Heart right ventricle (tissue), 16 donors: ENCODE measurements at places on chromosomes 1 and 21. TPM values are rescaled to one million over a fixed set of nuclear protein-coding genes. Genes with fewer than 3 reads are reported as not detected.

GRCh38 chr21:43632373-43632905, 26.8 kb downstream of the HSF2BP start:
- H3K4me3 ChIP-seq: no peak overlapping the region
- no peak overlapping the region for H3K27ac ChIP-seq
- H3K27me3 ChIP-seq: no peaks in the 10 kb centered on the region

DNA sequence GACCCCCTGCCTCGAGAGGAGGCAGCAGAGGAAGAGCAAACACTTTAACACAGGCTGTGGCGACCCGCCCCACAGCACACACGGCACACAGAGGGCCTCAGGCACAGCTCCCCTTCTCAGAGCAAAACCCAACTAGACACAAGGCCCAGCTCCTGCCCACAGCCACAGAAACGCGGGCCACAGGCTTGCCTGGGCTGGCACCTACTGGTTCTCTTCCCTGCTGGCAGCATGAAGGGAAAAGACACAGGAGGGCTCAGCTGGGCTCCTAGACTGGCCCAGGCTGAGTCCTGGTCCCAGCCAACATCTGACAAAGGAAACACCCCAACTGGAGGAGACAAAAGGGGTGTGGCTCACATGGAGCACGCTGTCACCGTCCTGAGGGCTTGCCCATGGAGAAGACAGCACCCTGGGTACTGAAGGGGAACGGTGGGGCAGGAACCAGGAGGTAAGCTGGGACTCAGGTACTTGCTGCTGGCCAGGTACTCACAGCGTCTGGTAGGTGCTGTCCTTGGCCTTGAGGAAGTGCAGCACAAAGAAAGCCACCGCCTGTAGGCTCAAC, 3.5 kb downstream of the CD164L2 start:
- H3K4me3 ChIP-seq: no peak overlapping the region
- no peak for DNase-seq
- no peaks in the 10 kb centered on the region for H3K36me3 ChIP-seq
- no peak overlapping the region for H3K27ac ChIP-seq

GRCh38 chr1:235391874-235392273, 24.6 kb downstream of the TBCE start:
- H3K4me1 ChIP-seq: no peaks in the 10 kb centered on the region
- H3K27me3 ChIP-seq: no peaks in the 10 kb centered on the region
- no peak overlapping the region for H3K27ac ChIP-seq
- no peak overlapping the region for H3K4me3 ChIP-seq

PLA2G4A gene
- 2.5 TPM for total RNA-seq

DNA sequence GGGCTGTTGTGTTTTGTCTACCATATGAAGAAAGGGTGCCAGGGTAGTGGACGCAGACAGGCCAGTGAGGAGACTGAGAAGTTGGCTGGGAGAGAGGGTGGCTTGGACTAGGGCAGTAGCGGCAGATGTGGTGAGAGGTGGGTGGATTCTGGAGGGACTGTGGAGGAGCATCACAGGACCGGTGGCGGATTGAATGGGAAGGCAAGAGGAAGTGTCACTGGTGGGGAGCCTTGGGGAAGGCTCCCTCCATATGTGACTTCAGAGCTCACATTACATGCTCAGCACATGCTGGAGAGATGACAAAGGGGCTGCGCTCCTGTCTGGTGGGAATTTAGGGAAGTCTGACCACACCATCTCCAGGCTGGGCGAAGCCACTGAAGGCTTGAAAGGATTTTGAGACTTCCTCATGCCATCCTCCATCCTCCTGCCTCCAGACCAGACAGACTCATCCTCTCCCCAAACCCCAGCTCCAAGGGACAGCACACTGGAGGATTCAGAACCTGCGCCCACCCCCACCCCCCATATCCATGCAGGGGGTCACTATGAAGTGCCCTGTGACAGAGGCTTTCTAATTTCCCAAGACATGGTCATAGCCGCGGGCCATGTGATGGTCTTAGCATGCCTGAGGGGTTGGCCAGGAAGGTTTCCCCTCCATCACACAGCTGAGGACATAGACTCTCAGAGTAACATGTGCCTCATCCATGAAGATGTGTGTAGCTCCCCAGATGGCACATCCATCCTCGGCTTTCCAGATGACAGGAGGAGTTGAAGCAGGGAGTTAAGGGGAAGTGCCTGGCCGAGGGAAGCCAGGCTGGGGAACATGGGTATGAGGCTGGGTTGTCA, 138.8 kb upstream of the WNT4 start:
- no peaks in the 10 kb centered on the region for H3K36me3 ChIP-seq
- H3K4me3 ChIP-seq: no peak overlapping the region
- no peak for DNase-seq
- no peaks in the 10 kb centered on the region for H3K4me1 ChIP-seq
- no peak overlapping the region for H3K27ac ChIP-seq

DNA sequence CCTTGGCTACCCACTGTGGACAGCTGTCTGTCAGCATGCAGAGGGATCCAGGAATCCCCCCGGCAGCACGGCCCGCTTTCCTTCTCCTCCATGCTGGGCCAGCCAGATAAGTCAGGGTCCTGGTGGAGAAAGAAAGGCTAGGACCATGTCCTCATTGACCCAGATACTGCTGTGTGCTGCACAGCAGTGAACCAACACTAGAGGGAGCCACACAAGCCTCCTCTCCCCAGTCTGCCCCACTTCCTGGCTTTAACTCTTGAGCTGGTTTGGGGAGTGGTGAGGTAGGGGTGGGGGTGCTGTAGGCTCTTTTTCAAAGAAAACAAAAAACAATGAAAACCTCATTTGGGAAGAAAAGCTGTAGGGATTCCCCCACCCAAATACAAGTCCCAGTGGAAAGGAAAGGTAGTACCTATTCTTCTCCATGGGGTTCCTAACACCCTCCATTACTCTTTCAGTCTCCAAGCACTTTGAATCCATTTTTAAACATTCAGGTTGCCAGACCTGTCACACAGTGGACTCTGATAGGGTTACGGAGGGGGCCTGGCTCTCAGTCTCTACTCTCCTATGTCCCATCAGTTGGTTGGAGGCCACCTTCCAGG, 84.9 kb upstream of the CD1D start:
- H3K27me3 ChIP-seq: no peaks in the 10 kb centered on the region
- H3K36me3 ChIP-seq: peaks cover 48% of the 10 kb centered on the region
- DNase-seq: no peak

GRCh38 chr1:9397997-9398526, 105.4 kb downstream of the SPSB1 start:
- no peak overlapping the region for H3K27ac ChIP-seq
- no peak overlapping the region for H3K4me3 ChIP-seq
- no peaks in the 10 kb centered on the region for H3K36me3 ChIP-seq
- H3K27me3 ChIP-seq: no peaks in the 10 kb centered on the region
- peaks cover 47% of the 10 kb centered on the region for H3K4me1 ChIP-seq

DNA sequence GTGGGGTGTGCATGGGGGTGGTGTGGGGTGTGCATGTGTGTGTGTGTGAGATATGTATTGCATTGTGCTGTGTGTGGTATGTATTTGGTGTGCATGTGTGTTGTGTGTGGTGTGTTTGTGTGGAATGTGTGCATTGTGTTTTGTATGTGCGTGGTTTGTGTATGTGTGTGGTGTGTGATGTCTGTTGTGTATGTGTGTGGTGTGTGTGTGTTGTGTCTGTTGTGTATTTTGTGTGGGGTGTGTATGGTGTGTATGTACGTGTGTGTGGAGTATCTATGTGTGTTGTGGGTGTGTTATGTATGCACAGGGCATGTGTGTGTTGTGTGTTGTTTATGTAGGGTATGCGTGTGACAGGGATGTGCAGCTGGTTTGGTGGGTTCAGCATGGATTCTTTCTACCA, 67.8 kb upstream of the COG2 start:
- H3K27ac ChIP-seq: no peak overlapping the region
- no peak for DNase-seq
- no peaks in the 10 kb centered on the region for H3K27me3 ChIP-seq
- H3K4me3 ChIP-seq: no peak overlapping the region
- no peaks in the 10 kb centered on the region for H3K4me1 ChIP-seq

DNA sequence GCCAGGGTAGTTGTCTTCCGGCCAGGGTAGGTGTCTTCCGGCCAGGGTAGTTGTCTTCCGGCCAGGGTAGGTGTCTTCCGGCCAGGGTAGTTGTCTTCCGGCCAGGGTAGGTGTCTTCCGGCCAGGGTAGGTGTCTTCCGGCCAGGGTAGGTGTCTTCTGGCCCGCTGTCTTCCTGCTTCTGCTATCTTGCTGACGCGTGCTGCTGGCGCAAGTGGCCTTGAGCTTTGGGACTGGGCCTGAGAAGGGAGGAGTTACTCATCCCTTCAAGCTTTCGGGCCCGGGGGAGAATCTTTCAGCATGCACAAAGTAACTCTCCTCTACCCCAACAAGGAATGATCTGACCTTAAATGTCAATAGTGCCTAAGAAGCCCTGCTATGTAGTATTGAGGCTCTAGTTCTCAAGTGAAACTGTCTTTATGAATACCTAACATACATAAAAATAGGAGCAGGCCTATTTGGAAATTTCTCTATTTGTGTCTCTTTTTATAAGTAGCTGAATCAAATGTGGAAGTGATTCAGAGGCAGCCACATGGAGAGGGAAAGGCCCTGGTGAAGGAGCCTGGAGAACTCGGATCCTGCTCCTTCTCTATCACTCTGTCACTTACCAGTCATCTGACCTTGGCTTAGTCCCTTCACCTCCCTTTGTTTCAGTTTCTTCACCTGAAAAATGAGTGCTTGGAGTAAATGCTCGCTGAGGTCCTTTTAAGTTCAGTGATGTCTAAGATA, 65.6 kb downstream of the RGL1 start:
- no peak overlapping the region for H3K4me3 ChIP-seq
- DNase-seq: peak; percentile 56
- no peaks in the 10 kb centered on the region for H3K27me3 ChIP-seq
- peaks cover 15% of the 10 kb centered on the region for H3K36me3 ChIP-seq

GRCh38 chr1:115291741-115292140, 46.3 kb downstream of the NGF start:
- H3K4me3 ChIP-seq: no peak overlapping the region
- no peaks in the 10 kb centered on the region for H3K27me3 ChIP-seq
- no peaks in the 10 kb centered on the region for H3K4me1 ChIP-seq
- no peak overlapping the region for H3K27ac ChIP-seq
- no peak for DNase-seq

- no peak overlapping the region for H3K4me3 ChIP-seq
- no peaks in the 10 kb centered on the region for H3K4me1 ChIP-seq
- H3K27ac ChIP-seq: no peak overlapping the region
- no peaks in the 10 kb centered on the region for H3K36me3 ChIP-seq
These were observed 276.9 kb downstream of the VAV3 start for GRCh38 chr1:107687849-107688753.
